ENCODE measurements at places on chromosomes 1 and 21. TPM values are rescaled to one million over a fixed set of nuclear protein-coding genes. Genes with fewer than 3 reads are reported as not detected.

FMO5 gene
- 0.60 TPM for total RNA-seq

ATP1A4 gene
- not detected for total RNA-seq

EIF3I gene
- total RNA-seq, result 186 TPM

C1orf185 gene
- total RNA-seq, result not detected

GRCh38 chr1:244065063-244065793 lies 14.1 kb downstream of the ZBTB18 start:
- no peak for DNase-seq
- no peaks in the 10 kb centered on the region for H3K27me3 ChIP-seq
- H3K36me3 ChIP-seq, result no peaks in the 10 kb centered on the region
- no peak overlapping the region for H3K4me3 ChIP-seq
- no peaks in the 10 kb centered on the region for H3K4me1 ChIP-seq

PTCH2 gene
- total RNA-seq, result 1.9 TPM

- no peak for DNase-seq
- no peaks in the 10 kb centered on the region for H3K4me1 ChIP-seq
- no peaks in the 10 kb centered on the region for H3K36me3 ChIP-seq
- no peak overlapping the region for H3K4me3 ChIP-seq
These were observed 19.6 kb downstream of the BCL9 start for GRCh38 chr1:147560765-147561471.

DNA sequence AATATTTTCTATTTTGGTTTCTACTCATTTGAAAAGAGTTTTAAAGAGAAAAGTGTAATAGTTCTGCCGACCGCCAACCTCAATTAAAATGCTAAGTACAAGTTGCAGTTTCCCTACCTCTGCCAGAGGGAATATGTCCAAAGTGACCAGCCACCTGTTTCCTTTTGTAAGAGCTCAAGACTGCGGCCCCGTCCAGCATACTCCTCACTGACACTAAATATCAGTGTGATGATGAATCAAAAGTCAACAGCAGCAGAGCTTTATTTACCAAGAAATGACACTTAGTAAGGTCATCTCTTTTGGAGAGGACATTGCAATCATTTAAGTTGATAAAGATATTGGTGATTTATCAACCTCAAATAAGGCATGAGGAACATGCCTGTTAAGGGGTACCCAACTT lies 57.4 kb upstream of the NRIP1 start:
- H3K27me3 ChIP-seq, result no peaks in the 10 kb centered on the region
- H3K4me3 ChIP-seq, result no peak overlapping the region
- DNase-seq, result no peak
- H3K27ac ChIP-seq, result no peak overlapping the region
- H3K36me3 ChIP-seq, result no peaks in the 10 kb centered on the region
- H3K4me1 ChIP-seq, result peaks cover 6% of the 10 kb centered on the region

- H3K4me3 ChIP-seq, result no peak overlapping the region
These were observed 55.9 kb upstream of the PTGFRN start for GRCh38 chr1:116853680-116854402.

TDRD10 gene
- 6.1 TPM for total RNA-seq

All from endothelial cell of umbilical vein (primary cell).